ENCODE measurements at places on chromosomes 2 and 18.

- DNase-seq: no peak
Observed at GRCh38 chr2:127620866-127621265, 25.1 kb upstream of the GPR17 start.

DNA sequence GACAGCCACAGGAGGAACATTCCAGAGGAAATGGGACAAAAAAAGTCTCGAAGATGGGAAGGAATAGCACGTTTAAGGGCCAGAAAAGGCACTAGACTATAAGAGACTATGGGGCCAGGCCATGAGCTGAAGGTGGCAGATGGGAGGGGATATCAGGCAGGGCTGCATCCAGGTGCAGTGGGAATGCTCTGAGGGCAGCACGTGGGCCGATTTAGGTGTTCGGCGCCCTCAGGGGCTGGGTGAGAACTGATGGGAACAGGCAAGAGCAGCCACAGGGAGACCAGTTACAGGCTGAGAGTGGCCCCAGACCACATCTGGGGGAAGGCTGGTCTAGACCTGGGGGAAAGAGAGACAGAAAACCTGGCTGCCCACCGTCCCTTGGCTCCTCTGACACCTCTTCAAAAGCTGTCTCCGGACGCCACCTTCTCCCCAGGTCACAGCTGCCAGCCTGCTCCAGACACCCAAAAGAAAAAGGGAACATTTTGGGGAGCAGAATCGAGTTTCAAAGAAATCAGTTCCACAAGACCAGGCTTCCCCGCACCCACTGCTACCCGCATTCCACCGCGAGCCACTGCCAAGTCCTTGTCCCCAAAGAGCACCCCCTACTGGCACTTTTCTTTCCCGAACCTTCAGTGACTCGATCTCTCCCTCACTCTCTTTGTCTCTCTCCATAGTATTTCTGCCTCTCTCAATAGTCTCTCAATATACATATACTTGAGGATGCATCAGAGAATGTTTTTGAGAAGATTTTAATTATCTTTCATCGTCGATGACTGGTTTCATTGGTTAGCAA lies 190.1 kb upstream of the AGAP1 start:
- DNase-seq: no peak

- DNase-seq: no peak
Observed at GRCh38 chr2:111707700-111708099, 176.3 kb downstream of the ANAPC1 start.

DNA sequence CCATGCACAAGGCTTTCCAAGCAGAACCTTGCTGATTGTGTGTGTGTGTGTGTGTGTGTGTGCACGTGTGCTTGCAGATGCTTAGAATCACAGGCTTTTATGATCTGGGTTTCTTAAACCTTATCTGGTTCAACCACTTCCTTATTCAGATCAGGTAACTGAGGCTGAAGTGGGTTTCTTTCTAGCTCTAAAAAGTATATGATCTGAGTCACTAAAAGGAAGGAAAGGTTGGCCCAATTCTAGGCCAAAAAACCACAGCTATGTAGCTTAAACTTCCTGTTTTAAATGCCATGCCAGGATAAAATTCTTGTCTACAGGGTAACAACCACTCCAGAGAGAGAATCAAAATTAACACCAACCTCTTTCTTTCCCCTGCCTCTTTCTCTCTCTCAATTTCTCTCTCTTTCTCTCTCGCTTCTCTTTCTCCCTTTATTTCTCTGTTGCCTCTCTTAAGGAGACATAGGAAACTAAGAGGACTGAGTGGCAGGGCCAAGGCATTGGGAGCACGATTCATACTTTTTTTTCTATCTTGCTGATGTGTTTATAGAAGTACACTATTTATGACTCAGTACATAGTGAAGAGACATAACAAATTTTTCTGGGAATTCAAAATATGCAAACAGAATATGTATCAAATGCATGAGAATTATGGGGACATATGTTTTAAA lies 140.3 kb downstream of the TRIB2 start:
- peak; percentile 86 for DNase-seq

All from GM23248 (cell line).